Forelimb muscle (tissue), 1 donor: ENCODE measurements at places on chromosomes 3 and 15.

DNA sequence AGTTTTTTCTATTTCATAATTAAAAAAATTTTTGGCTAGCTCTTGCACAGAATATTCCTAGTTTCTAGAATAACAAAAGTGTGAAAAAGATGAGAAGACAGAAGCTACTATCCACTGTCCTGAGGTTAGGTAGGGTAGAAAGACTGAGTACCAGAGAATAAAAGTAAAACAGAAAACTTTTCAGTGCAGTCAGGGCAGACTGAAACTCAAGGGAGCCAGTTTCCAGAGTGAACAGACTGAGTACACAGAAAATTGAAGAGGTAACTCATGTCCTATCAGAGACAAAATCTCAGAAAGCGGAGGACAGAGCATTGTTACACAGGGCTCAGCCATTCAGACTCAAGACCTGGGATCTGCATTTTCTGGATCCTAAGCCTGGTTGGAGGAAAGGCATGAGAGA, 8.8 kb upstream of the FBXO40 start:
- no peak for DNase-seq

- no peak for DNase-seq
These were observed 1.5 kb downstream of the IGF2BP2 start for GRCh38 chr3:185823078-185824044.

GRCh38 chr3:159884661-159885402, 103.8 kb upstream of the IL12A start:
- no peak for DNase-seq

GRCh38 chr15:45995800-45996199, 361.0 kb downstream of the SQOR start:
- DNase-seq = no peak

DNA sequence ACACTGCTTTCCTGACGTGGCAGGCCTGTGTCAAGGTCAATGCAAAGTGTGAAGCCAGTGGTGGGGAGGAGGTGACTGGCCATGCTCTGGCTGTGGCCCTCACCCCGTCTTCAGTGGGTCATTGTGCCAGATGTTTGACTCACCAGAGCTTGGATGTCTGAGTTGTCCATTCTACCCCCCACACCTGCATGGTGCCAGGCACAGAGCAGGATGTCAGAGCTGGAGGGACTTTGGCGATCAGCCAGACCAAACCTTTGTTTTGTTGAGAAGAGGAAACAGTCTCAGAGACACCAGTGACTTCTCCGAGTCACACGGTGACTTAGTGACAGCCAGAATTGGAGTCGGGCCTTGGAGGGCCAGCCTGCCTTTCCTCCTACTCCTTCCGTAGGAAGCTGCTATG, 49.5 kb downstream of the SMAD6 start:
- DNase-seq = no peak

DNA sequence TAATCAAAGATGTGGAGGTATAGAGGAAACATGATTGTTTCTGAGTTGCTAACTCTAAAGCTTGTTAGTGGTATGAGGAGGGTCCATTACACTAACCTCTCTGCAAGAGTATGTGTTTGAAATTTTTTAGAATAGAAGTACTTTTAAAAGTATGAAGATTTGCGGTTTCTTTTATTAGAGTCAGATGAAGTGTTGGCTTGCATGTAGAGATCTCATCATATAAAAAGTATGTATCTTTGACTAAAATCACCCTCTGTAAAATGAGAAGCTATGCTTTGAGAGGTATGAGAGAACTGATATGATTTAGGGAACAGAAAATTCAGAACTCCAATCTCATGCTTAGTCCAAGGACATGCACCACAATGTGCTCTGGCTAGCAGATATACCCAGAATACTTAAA, 140.4 kb upstream of the MBNL1 start:
- DNase-seq = no peak

DNA sequence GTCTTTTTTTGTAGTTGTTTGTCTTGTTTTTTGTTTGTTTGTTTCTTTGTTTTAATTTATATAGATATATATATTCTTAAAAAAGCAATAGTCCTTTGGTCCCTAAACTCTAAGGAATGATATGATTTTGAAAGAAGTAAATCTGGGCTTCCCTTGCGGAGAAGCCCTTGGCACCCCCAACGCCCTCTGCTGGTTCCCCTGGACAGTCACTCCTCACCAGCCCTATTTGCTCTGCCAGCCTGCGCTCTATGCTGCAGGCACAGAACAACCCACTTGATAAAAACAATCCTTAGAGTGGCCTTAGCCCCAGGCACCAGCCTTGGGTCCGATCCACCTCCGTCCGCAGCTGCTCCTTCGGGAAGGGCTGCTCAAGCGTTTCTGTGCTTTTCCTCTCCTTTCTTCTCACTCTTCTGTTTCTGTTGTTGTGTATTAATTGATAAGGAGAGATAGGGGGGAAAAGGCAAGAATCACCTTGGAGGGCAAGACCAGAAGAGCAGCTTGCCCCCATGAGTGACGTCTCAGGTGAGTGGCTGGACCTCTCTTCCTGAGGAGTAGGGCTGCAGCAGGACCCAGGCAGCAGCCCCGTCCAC, 13.7 kb upstream of the PARP6 start:
- no peak for DNase-seq

DNA sequence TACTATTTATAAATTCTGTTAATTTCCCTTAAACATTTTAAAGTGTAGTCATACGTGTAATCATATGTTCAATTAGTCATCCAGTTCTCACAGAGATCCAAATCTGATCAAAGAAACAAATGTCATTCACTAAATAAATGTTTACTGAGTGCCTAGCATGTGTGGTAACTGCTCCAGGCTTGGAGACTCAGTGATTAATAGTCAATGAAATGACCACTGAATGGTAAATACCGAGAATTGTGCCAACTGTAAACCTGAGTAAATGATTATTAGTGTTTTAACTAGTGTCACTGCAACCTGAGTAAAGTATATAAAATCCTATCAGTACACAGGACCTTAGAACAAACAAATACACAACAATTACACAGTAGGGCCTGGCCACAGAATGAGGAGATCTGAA, 52.3 kb downstream of the SH3GL3 start:
- no peak for DNase-seq

- DNase-seq = no peak
These were observed 79.0 kb downstream of the ASB7 start for GRCh38 chr15:100681335-100681746.

DNA sequence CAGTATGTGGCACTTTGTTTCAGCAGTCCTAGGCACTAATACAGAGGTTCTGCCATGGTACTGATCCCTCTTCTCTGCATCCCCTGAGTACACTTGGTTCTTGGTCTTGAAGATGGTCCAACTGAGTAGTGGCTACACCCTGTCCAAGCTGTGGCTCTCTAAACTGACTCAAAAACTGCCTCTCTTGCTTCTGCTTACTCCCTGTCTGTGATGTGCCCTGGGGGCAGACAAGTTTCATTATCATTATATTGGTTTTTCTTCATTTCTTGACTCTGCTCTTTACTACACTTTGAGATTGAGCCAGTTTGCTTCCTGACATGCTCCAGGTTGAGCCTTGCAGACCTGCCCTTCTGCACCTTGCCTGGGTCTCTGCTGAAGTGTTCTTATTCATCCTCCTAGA, 18.9 kb upstream of the ST3GAL6 start:
- no peak for DNase-seq

- no peak for DNase-seq
These were observed 1407.1 kb downstream of the SI start for GRCh38 chr3:163671201-163671600.

DNA sequence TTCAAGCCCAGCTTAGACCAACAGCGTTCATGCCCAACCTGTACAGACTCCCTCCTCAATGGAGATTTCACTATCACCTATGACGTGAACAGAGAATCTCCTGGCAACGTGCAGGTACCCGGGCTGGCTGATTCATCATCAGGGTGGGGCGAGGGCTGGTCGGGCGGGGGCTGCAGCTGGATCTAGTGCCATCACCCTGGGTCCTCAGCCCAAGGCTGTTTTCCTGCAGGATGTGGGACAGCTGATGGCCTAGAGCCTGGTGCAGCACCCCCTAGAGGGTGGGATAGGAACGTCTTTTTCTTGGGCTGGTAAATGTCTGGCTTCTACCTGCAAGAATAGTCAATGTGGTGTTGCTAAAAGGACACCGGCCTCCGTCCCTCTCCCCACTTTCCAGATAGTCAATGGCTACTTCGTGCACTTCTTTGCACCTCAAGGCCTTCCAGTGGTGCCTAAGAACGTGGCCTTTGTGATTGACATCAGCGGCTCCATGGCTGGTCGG, 4.4 kb downstream of the ITIH3 start:
- DNase-seq = no peak

- no peak for DNase-seq
These were observed 12.4 kb downstream of the ACAA1 start for GRCh38 chr3:38124324-38125122.

DNA sequence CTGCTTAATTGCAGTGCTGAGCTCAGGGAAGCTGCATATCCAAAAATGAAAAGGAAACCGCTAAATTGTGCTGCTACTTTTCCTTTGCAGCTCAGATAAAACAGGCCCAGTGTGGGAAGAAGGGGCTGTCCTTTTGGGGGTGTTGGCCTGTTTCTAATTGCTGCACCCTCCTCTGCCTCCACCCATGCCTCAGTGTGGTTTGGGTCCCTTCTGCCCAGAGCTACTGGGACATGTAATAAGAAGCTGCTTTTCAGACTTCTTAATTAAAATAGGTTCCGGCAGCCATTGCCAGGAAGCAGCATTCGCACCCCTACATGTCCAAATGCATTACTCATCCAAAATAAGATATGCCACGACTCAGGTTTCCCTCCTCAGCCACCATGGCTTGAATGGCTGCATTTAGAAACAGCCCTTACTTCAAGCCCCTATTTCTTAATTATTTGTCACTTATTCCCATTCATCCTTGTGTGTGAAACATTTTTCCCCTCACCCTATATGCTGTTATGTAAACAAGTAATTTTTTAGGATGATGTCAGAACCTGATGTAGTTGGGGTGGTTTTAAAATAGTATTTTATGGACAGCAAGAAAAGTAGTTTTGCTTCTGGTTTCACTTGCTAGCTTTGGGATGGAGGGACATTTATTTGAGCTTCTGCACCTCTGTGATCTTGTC, 235.9 kb upstream of the CTDSPL start:
- no peak for DNase-seq

- no peak for DNase-seq
These were observed 417.6 kb downstream of the TIGIT start for GRCh38 chr3:114711321-114711886.

- no peak for DNase-seq
These were observed 666.5 kb downstream of the GBE1 start for GRCh38 chr3:81094986-81095385.

DNA sequence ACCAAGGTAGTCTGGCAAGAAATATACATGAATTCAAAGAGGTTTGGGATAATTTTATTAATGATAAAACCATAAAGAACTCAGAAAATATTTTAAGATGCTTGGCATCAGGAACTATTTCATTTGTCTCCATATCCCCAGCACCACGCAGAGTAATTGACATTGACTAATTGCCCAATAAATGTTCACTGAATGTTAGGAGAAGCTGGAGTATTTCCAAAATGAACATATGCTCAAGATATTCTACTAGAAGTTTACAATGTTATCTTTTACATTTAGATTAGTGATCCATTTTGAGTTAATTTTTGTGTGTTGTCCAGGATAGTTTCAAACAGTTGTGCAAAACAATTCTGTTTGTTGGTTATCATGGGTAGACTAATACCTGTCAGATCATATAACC, 298.8 kb upstream of the CTDSPL start:
- DNase-seq = no peak

DNA sequence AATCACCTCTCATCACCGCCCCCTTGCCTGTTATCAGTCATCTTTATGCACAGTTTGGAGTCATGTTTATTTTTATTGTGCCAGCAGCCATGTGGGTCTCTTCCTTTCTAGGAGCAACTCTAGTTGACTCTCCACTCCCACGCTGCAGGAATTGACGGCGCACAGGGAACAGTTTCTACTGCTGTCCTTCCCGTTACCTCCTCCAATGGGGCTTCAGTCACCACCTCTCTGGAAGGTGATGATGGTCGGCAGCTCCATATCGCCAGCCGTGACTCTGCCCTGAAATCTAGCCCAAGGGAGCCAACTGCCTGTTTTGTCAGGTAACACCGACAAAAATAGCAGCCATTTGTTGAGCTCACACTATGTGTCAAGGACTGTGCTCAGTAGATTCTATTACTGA, 35.6 kb upstream of the FAM107A start:
- no peak for DNase-seq

DNA sequence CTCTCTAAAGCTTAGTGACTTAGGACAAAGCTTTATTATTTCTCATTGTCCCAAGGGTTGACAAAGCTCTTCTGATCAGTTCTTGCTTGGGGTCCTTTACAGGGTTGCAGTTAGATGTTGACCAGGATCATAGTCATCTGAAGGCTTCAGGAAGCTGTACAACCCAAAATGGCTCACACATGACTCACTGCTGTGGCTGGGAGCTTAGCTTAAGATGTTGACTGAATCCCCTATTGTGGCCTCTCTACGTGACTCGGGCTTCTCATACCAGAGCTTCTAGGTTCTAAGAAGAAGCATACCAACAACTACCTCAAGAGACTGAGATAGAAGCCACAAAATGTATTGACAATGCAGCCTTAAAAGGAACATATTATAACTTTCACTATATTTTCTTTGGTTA, 569.6 kb upstream of the ROBO2 start:
- DNase-seq = no peak

- peak; percentile 75 for DNase-seq
These were observed 50.0 kb upstream of the TBC1D23 start for GRCh38 chr3:100210772-100211135.

GRCh38 chr15:74365598-74366445, 1.6 kb downstream of the CYP11A1 start:
- DNase-seq = peak; percentile 48

GRCh38 chr3:143972155-143972504, 507 bp downstream of the DIPK2A start:
- no peak for DNase-seq

DNA sequence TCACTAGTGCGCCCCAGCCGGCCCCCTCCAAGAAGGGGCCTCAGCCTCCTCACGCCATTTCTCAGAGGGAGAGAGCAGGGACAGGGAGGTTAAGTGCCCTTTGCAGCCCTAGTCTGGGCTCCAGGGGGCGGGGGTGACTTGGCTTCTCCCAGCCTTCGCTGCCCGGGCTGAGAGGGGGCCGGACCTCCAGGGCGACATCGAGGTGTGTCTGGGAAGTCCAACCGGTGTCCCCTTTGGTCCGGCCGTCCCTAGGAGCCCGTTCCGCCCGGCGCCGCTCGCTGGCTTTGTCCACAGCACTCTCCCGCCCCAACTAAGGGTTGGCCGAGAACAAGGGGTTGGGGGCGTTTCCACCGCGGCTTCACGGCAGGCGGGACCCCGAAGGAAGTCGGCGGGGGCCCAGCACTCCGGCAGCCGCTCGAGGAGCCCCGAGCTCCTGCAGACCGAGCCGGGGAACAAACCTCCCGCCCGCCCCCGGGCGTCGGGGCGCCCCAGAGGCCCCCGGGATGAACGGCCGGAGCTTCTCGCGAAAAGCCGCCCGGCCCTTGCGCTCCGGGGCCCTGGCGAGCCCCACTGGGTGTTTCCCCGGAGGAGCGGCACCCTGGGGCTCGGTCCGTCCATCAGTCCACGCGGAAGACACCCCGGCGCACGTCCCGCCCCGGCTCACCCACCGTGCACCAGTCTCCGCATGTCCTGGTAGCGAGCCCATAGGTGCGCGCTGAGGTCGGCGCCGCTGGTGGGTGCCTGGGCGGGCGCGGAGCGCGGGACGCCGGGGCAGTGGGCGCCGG, 627 bp downstream of the NT5DC2 start:
- no peak for DNase-seq

- no peak for DNase-seq
These were observed 654.4 kb upstream of the ADAMTS9 start for GRCh38 chr3:65342084-65342683.

GRCh38 chr3:129195731-129196256, 12.1 kb upstream of the CNBP start:
- DNase-seq = no peak

- DNase-seq = no peak
These were observed 115.9 kb downstream of the DCLK3 start for GRCh38 chr3:36648241-36649034.

GRCh38 chr3:549636-550035, 353.1 kb downstream of the CHL1 start:
- DNase-seq = no peak
